ENCODE measurements at places on chromosomes 16 and 17.

- no peak for DNase-seq
These were observed 21.6 kb downstream of the UBALD1 start for GRCh38 chr16:4593086-4593485.

DNA sequence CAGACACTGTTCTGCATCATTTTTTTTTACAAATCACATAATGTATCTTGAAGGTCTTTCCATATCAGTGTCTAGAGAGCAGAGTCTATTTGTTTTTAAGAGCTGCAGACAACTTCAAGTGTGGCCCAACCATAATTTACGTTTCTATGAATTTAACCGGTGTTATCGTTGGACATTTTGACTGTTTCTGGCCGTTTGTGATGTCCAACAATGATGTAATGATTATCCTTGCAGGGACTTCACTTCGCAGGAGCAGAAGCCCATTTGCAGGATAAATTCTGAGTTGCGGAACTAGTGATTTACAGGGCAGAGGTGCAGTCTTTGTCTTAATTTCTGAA is 26.9 kb upstream of the HLF start:
- DNase-seq, result no peak

- DNase-seq, result no peak
These were observed 19.4 kb downstream of the KRT9 start for GRCh38 chr17:41552455-41552854.

DNA sequence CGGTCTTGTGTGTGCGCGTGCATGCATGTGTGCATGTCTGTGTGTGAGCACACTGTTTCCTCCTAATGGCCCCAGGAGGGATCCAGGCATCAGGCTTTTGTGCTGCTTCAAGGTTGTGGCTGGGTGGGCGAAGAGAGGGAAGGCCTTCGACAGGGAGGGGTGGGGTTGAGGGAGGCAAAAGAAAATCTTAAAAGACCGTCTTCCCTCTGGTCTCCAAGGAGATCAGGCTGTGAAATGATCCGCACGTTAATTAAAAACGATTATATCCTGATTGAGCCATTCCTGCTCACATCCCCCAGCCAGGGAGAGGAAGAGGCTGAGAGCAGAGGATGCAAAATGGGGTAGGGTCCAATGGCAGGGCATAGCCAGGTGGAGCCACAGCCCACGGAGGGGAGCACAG is 46.9 kb downstream of the RAI1 start:
- no peak for DNase-seq

- peak; percentile 77 for DNase-seq
These were observed 13.9 kb upstream of the LPCAT2 start for GRCh38 chr16:55494994-55495421.

- DNase-seq, result peak; percentile 79
These were observed 8.1 kb upstream of the KIFC3 start for GRCh38 chr16:57810197-57811031.

Measured in GM03348 (cell line).